ENCODE measurements at places on chromosomes 6 and 20.
A peak's percentile ranks its signal among the peaks of the same experiment; 100 is the strongest.

DNA sequence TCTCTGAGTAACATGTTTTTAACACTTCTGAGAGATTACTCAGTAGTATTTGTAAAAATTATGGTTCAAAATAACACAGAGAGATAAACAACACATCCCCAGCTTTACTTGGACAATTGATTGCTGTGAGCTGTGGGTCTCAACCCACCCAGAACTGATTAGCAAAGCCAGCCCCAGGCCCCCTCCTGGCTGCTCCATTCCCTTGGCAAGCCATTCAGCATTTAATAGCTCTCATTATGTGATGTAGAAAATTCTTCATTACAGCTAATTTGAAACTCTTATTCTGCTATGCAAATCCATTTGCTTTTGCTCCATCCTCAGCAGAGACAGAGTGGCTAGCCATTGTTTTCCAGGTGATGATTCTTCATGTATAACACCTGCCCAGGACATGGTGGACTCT, 16.6 kb upstream of the SIRT5 start:
- DNase-seq, result no peak

GRCh38 chr20:64130876-64131275, 23.5 kb upstream of the NPBWR2 start:
- DNase-seq, result no peak

- DNase-seq, result no peak
Measured at GRCh38 chr6:34178357-34179105, 32.6 kb upstream of the GRM4 start.

GRCh38 chr6:13296536-13296997, 31.8 kb downstream of the TBC1D7 start:
- no peak for DNase-seq

DNA sequence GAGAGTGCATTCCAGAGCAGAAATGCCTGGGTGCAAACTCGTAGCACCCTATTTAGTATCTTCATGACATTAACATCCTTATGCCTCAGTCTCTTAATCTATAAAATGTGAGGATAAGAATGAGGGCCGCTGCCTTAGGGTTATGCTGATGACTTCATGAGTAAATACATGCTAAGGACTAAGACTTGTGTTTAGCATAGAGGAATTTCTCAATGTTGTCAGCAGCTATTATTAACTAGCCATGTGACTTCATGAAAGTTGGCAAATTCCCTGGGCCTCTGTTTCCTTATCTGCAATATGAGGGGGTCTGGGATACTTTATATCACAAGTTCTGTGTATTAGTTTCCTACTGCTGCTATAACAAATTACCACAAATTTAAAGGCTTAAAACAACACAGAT, 108.1 kb upstream of the RIPOR2 start:
- DNase-seq, result no peak

DNA sequence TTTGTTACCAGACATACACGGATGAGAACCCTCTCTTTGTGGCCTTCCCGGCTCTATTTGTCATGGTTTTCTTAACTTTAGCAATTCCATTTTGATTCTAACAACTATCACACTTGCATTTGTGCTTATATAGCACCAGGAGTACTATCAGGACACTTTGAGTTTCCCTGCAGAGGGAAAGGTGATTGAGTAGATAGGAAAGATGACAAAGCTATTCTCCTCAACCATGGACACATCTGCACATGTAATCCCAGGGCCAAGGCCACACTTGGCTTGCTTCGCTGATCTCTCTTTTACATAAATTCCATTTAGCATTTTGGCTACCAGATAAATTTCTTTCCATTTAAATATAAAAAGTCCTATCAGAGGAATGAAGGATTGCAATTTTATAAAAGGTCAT, 23.3 kb upstream of the CFAP206 start:
- DNase-seq, result no peak

GRCh38 chr20:48172357-48172702, 387.0 kb upstream of the SULF2 start:
- DNase-seq, result no peak

- no peak for DNase-seq
Measured at GRCh38 chr20:9279918-9280401, 211.1 kb downstream of the PLCB4 start.

DNA sequence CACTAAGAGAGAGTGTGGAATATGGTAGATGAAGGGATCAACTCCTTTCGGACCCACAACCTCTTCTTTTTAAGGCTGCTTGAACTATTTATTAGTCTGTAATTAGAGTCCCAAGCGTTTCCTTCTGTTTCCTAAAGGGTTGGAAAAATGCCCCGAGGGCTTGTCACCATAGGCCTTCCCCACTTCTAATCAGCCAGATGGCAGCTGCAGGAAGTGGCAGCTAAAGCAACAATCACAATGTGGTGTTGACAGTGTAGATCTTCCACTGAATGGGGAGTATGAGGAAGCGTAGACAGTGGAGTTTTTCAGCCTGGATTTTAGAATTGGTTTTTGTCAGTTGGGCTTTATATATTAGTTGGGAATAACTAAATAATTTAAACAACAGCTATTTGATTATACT, 40.6 kb downstream of the SLC35D3 start:
- peak; percentile 64 for DNase-seq

DNA sequence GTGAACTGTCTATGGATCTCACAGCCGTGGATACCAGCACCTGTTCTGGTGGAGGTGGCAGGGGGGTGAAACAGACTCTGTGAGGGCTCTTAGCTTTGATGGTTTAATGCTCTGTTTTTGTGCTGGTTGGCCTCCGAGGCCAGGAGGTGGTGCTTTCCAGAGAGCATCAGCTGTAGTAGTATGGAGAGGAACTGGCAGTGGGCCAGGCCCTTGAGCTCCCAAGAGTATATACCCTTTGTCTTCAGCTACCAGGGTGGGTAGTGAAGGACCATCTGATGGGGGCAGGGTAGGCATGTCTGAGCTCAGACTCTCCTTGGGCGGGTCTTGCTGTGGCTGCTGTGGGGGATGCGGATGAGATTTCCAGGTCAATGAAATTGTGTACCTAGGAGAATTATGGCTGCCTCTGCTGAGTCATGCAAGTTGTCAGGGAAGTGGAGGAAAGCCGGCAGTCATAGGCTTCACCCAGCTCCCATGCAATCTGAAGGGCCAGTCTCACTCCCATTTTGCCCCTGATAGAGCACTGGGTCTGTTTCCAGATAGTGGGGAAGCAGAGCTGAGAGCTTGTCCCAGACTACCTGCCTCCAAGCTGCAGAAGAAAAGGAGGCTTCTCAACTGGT, 102.7 kb upstream of the AHI1 start:
- peak; percentile 66 for DNase-seq

DNA sequence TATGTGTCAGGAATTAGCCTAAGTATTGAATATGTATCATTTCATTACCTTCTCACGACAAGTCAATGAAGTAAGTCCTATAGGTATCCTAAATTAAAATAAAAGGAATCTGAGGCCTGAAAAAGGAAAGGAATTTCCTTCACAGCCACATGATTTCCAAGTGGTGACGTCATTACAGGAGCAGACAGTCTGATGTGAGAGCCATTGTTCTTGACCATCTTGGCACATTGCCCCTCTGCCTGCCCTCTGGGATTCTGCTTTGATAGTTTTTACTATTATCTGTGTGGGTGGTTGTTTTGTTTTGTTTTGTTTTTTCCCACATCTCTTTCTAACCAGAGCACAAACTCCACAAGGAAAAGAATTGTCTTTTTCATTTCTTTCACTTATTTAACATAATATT, 219.8 kb upstream of the UFL1 start:
- DNase-seq, result no peak

DNA sequence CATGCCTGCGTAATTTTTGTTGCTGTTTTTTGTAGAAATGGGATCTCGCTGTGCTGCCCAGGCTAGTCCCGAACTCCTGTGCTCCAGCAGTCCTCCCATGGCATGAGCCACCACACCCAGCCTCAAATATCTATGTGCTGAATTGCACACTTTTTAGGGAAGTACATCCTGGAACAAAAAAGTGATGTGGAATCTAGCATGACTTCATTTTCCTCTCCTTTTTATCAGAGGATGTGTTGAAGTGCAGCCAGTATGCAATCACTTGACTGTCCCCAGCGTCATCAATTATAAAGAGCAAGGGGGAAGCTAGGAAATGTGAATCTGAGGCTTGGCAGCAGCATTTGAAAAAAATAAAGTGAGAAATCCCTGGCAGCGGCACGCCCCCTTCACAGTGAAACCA, 6.4 kb upstream of the EXOC2 start:
- no peak for DNase-seq

GRCh38 chr20:41408156-41408794, 41.7 kb upstream of the EMILIN3 start:
- no peak for DNase-seq

- no peak for DNase-seq
Measured at GRCh38 chr6:26408828-26409730, 7.0 kb downstream of the BTN3A1 start.

GRCh38 chr20:37807471-37808232, 95.3 kb upstream of the VSTM2L start:
- no peak for DNase-seq

GRCh38 chr20:51185277-51185676, 162.4 kb upstream of the KCNG1 start:
- DNase-seq, result no peak

- no peak for DNase-seq
Measured at GRCh38 chr6:38750968-38751615, 36.0 kb downstream of the DNAH8 start.

- DNase-seq, result no peak
Measured at GRCh38 chr20:58992911-58993310, 11.9 kb downstream of the NELFCD start.

DNA sequence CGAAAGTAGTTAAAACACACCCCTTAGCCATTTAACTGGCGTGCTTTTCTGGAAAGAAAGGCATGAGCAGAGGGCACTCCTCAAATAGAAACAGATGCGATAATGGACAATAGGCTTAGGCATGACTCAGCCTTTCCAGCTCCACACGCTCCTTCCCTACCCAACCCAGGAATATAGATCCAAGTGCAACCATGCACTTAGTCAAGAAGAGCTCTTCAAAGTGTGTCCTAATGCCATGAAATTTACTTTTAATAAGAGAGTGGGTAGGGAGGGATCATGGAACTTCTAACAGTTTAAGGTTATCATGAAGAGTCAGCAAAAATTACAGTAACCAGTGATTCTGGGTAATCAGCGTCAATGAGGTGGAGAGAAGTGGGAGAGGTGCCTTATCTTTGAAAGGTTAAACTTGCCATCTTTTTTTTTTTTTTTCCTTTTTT, 2.4 kb upstream of the EFHC1 start:
- DNase-seq, result no peak

- peak; percentile 94 for DNase-seq
Measured at GRCh38 chr6:33694401-33694931, 17.0 kb downstream of the UQCC2 start.

GRCh38 chr20:58237318-58238132, 9.1 kb upstream of the ANKRD60 start:
- no peak for DNase-seq

DNA sequence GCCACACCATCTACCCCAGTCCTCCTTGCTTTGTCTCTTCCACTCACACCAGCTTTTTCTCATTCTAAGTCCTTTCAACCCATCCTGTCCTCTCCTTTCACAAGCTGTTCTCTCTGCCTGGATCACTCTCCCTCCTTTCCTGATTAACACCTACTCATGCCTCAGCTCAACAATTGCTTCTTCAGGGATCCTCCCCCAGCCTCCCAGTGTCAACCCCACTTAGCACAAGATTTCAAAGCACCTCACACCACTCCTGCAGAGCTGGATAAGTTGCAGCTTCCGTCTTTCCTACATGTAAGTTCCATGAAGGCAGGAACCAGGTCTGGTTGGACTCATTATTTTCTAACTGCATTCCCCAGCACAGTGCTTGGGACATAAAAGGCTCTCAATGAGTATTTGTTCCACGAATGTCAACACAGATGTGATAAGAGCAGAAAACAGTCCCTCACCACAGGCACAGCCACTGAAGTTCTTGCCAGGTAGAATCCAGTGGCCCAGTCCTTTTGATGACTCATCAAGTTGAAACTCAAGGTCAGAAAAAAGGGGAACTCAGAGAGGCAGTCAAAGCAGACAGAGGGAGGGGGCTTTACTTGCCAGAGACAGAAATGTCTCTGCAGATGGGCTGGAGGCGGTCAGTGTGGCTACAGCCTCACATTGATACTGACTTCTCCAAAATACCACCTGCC, 193.4 kb upstream of the PRDM1 start:
- DNase-seq, result no peak

- peak; percentile 3 for DNase-seq
Measured at GRCh38 chr6:119350952-119351372, 1.4 kb upstream of the MAN1A1 start.

- DNase-seq, result no peak
Measured at GRCh38 chr6:111162504-111162903, 75.2 kb downstream of the SLC16A10 start.

- no peak for DNase-seq
Measured at GRCh38 chr20:10419550-10420133, 14.4 kb downstream of the MKKS start.

DNA sequence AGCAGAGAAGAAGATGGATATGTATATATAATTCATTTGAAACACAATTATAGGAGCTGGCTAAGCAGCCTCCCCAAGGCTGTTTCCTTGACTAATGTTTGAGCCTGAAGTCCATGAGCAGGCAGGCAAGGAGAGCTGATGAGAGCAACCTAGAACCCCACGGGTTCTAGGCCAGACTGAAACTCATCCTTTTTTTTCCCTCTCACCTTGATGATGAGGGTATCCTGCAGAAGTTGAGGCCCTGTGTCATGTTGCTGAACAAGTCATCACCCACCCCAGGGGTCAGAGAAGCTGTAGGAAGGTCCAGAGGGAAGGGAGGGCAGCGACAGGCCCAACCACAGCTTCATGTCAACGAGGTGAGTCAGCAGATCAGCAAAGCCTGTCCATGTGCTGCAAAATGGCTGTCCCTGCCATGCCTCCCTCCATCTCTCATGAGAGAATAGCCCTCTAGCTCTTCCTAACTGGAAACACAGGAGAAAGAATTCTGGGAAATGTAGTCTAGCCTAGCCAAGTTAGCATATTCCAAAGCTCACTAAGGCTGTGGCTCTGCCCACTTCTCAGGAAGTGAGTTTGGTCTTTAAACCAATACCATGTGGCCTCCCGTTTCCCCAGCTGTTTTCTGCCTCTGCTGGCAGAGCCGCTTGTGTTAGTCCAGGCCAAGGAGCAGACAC, 91.3 kb upstream of the DTNBP1 start:
- DNase-seq, result no peak

- DNase-seq, result no peak
Measured at GRCh38 chr20:63246490-63247288, 7.6 kb downstream of the NKAIN4 start.

DNA sequence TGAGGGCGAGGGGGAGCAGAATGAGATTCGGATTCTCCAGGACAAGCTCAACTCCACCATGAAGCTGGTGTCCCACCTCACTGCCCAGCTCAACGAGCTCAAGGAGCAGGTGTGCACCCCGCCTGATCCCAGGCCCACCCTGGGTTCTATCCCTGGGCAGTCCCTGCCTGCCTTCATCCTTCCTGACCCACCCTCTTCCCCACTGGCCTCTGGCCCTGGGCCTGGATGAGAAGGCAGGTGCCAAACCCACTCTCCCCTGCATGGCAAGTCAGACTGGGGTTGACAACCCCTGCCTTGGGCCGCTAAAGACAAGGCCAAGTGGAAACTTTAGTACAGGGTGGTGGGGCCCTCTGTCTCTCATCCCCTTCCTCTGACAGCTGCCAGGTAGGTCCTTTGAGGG, 16.5 kb downstream of the UQCC2 start:
- no peak for DNase-seq

GRCh38 chr6:31187780-31188194, 17.3 kb upstream of the POU5F1 start:
- DNase-seq, result no peak

GRCh38 chr20:19802492-19803158, 44.6 kb downstream of the RIN2 start:
- DNase-seq, result peak; percentile 40

GRCh38 chr6:142300758-142301650, 803 bp upstream of the ADGRG6 start:
- no peak for DNase-seq
